ENCODE measurements at places on chromosomes 7 and 10.

DNA sequence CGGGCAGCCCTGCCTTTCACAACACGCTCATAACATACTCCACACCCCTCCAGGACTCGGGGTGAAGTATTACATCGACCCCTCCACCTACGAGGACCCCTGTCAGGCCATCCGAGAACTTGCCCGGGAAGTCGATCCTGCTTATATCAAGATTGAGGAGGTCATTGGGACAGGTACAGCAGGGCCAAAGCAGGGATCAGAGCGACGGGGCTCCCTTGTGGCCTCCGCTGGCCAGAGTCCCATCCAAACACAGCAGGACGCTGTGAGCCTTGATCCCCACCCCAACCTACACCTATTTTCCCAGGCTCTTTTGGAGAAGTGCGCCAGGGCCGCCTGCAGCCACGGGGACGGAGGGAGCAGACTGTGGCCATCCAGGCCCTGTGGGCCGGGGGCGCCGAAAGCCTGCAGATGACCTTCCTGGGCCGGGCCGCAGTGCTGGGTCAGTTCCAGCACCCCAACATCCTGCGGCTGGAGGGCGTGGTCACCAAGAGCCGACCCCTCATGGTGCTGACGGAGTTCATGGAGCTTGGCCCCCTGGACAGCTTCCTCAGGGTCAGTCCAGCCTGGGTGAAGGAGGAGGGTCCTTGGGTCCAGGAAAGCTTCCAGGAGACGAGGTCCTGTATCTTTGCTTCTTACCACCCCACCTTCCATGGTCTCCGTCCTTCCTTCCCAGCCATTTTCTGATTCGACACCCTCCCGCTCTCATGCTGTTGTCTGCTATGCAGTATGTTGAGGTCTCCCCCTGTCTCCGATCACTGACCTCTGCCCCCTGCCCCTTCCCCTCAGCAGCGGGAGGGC is 13.5 kb downstream of the EPHB6 start:
- no peak overlapping the region for H3K27ac ChIP-seq
- no peak overlapping the region for H3K4me3 ChIP-seq
- H3K27me3 ChIP-seq, result no peaks in the 10 kb centered on the region

DNA sequence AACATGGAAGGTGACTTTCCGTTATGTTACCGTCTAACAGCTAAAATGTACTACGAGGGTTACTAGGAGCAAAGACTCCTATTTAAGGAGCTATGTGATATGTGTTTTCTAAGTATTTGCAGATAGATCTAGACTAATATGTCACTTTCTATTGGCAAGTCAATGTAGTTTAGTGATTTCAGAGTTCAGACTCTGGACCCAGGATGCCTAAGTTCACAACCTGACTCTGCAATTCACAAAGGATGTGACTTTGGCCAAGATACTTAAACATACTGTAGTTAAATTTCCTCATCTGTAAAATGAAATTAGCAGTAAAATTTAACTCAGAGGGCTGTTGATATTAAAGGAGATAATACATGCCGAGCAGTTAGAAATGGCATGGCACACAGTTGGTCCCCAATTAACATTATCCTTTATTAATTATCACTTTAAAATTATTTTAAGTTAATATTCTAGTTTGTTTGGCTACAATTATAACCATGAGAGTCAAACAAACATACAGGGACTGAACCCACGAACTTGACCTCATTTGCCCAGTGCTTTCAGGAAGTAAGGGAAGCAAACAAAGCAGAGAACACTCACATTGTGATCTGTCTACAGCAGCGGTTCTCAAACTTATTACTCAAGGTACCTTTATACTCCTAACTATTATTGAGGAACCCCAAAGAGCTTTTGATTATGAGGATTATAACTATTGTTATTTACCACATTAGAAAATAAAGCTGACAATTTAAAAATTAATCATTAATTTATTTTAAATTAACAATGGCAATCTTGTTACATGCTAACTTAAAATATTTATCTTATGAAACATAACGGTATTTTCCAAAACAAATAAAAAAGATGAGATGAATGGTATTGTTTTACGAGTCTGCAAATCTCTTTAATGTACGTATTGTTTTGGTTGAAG is 94.4 kb downstream of the ANK3 start:
- H3K27ac ChIP-seq, result no peak overlapping the region
- H3K36me3 ChIP-seq, result no peaks in the 10 kb centered on the region
- no peak overlapping the region for H3K4me3 ChIP-seq
- no peaks in the 10 kb centered on the region for H3K27me3 ChIP-seq
- H3K4me1 ChIP-seq, result no peaks in the 10 kb centered on the region

DNA sequence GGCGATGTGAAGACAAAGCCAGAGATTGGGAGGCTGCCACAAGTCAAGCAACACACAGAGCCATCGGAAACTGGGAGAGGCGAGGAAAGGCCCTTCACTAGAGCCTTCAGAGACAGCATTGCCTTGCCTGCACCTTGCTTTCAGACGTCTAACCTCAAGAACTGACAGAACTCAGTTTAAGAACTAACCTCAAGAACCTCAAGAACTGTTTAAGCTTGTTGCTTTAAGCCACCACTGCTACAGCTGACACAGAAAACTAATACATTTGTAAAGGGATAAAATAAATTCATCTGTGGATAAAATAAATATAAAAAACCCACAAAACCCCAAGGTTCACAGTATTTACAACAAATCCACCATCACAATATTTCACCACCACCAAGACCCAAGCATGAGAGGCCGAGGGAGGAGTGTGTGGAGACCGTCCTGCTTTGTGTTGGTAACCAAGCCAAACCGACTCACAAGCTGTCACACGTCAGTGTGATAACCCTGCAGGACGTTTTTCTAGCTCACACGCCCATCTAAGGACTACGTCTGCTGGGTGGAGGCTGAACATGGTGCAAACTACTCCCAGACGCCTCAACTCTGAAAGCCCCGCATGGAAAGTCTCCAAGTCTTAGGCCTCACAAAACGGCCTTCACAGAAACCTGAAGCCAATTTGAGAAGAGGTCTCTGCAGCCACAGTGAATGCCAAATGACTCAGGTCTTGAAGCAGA is 116.8 kb downstream of the ABLIM1 start:
- H3K4me3 ChIP-seq, result no peak overlapping the region
- H3K27ac ChIP-seq, result peak overlapping the region; percentile 84
- H3K27me3 ChIP-seq, result no peaks in the 10 kb centered on the region
- DNase-seq, result peak; percentile 51
- peaks cover 2% of the 10 kb centered on the region for H3K4me1 ChIP-seq

GRCh38 chr10:13648425-13648824 is 61.7 kb downstream of the PRPF18 start:
- H3K27ac ChIP-seq, result no peak overlapping the region
- H3K27me3 ChIP-seq, result no peaks in the 10 kb centered on the region
- DNase-seq, result no peak

- no peak overlapping the region for H3K27ac ChIP-seq
- no peak for DNase-seq
- no peaks in the 10 kb centered on the region for H3K4me1 ChIP-seq
These were observed 31.0 kb downstream of the PDE1C start for GRCh38 chr7:32039000-32039756.

DNA sequence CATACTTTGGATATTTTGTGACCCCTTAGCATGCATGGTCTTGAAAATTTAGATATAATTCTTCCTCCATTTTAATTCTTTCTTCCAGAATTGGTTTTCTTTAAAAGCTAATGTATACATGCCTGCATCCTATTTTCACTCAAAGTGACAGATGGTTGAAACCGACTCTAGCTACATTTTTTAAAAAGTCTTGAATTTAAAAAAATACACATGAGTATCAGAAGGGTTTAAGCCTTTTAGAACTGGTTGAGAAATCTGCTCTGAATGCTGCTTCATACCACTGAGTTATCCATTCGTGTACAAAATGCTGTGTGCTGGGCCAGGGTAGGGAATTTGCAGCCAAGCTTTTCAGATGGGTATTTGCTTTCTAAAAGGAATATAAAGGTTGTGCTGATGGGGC is 16.5 kb downstream of the DYNC1I1 start:
- no peaks in the 10 kb centered on the region for H3K4me1 ChIP-seq
- no peaks in the 10 kb centered on the region for H3K27me3 ChIP-seq
- H3K27ac ChIP-seq, result no peak overlapping the region
- no peak overlapping the region for H3K4me3 ChIP-seq
- no peak for DNase-seq
- H3K36me3 ChIP-seq, result no peaks in the 10 kb centered on the region

GRCh38 chr10:5442990-5443370 is 30.6 kb downstream of the NET1 start:
- no peaks in the 10 kb centered on the region for H3K36me3 ChIP-seq
- no peak overlapping the region for H3K27ac ChIP-seq

DNA sequence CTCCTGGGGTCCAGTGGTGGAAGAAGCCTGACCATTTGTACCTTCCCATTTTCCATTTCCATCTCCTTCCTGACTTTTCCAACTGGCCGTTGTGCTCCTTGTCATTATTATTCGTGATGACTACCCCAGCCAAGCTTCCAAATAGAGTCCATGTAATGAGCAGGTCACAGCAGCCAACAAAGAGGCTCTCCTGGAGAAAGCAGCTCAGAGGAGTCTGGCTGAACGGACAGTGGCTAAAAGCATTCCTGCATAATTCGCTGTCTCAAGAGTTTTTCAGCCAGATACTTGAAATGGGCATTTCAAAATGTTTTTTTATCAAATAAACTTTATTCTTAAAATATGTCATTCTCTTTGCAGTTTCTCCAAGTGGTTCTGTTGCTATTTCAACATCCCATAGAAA is 458.6 kb downstream of the INHBA start:
- no peaks in the 10 kb centered on the region for H3K4me1 ChIP-seq
- H3K27ac ChIP-seq, result no peak overlapping the region
- H3K27me3 ChIP-seq, result no peaks in the 10 kb centered on the region
- no peak overlapping the region for H3K4me3 ChIP-seq
- no peak for DNase-seq

- no peaks in the 10 kb centered on the region for H3K36me3 ChIP-seq
- peaks cover 6% of the 10 kb centered on the region for H3K27me3 ChIP-seq
- DNase-seq, result no peak
- H3K4me1 ChIP-seq, result peaks cover 14% of the 10 kb centered on the region
These were observed 2.4 kb downstream of the TLL2 start for GRCh38 chr10:96511044-96511945.

- no peak overlapping the region for H3K4me3 ChIP-seq
- no peaks in the 10 kb centered on the region for H3K4me1 ChIP-seq
- DNase-seq, result no peak
- no peaks in the 10 kb centered on the region for H3K27me3 ChIP-seq
- no peak overlapping the region for H3K27ac ChIP-seq
These were observed 164.3 kb upstream of the SVIL start for GRCh38 chr10:29798921-29799690.

GRCh38 chr10:48271047-48271730 is 3.3 kb downstream of the FRMPD2 start:
- H3K36me3 ChIP-seq, result no peaks in the 10 kb centered on the region
- H3K27ac ChIP-seq, result no peak overlapping the region
- H3K4me3 ChIP-seq, result no peak overlapping the region
- no peaks in the 10 kb centered on the region for H3K27me3 ChIP-seq
- H3K4me1 ChIP-seq, result no peaks in the 10 kb centered on the region

GRCh38 chr7:71860572-71860971 is 551.6 kb downstream of the CALN1 start:
- no peaks in the 10 kb centered on the region for H3K36me3 ChIP-seq
- DNase-seq, result no peak
- H3K4me3 ChIP-seq, result no peak overlapping the region
- H3K27me3 ChIP-seq, result no peaks in the 10 kb centered on the region

All from breast epithelium (tissue), 4 donors.